DND-41 (cell line): ENCODE measurements at places on chromosomes 2 and 18.

DNA sequence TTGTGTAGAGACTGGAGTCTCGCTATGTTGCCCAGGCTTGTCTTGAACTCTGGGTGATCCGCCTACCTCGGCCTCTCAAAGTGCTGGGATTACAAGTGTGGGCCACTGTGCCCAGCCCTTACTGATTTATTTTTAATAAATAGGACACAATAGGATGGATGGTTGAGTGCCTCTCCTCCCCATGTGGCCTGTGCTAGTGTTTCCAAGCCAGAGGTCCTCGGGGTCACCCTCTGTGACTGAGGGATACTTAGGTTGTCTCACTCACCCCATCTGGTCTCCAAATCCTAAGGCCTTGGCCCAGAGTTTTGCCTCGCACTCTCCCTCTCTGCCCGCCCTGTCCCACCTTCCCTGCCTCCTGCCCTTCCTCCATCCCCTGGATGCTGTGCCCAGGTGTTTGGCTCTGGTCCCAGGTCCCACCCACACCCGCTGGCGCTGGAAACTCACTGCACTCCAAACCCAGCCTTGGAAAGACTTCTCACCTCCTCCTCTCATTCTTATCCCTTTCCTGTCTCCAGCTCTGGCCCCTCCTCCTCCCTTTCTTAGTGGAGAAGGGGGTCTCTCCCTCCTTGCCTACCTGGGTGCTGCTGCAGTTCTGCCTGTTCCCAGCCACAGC, 4.7 kb upstream of the ECEL1 start:
- DNase-seq, result no peak

- DNase-seq, result no peak
Measured at GRCh38 chr2:224922142-224922727, 120.0 kb downstream of the DOCK10 start.

DNA sequence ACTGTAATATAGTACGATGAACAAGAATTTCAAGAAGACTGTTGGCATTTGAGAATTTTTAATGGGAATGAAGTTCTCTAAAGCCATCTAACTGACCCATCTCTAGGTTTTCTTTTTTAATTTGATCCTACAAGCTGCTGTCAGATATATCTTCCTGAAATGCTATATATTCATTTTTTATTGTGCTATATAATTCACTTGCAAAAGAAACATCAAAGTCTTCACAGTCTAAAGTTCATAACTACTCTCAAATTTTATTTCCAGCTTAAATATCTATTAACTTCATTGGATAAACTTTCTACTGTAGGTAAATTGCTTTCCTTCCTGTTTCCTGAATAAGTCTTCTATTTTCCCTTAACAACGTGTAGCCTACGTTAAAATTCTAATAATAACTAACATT, 3.7 kb downstream of the SCYGR2 start:
- DNase-seq, result no peak

DNA sequence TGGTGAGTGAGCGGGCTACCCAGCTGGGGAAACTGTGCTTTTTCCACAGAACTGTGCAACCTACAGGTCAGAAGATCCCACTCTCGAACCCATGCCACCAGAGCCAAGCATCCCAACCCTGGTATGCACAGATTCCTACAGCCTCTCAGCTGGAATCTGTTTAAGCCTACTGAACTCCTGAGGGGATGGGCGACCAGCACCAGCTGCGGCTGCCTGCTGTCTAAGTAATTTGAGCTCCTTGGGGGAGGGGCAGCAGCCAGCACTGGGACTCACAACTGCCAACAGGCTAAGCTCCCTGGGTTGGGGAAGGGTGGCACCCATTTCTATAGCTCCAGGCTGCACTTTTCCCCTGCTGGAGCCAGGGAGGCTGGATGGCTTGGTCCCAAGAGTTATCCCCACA, 11.8 kb downstream of the CYP27C1 start:
- DNase-seq, result no peak

GRCh38 chr2:1739961-1740715, 4.2 kb downstream of the PXDN start:
- DNase-seq, result no peak
